Right lobe of liver (tissue), 6 donors: ENCODE measurements at places on chromosomes 7 and 10.
A peak's percentile ranks its signal among the peaks of the same experiment; 100 is the strongest.

DNA sequence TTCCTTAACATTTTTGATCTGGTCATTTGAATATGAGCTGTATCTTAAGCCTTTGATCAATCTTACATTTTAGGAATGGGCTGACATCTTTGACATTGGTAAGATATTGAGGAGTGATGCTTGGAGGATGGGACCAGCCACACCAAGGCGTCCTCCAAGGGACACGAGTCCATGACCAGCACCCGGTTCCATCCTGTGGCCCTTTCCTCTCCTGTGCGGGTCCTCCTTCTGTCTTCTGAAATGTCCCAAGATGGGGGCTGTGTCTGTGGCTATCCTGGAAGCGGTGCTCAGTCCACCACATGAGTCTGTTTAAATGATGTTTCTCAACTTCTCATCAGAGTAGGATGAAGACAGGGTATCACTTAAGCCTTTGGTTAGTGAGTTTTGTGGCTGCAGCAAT is 67.3 kb upstream of the SHH start:
- peak; percentile 16 for DNase-seq

- no peak for DNase-seq
Measured at GRCh38 chr7:151993977-151994676, 31.3 kb upstream of the GALNT11 start.

DNA sequence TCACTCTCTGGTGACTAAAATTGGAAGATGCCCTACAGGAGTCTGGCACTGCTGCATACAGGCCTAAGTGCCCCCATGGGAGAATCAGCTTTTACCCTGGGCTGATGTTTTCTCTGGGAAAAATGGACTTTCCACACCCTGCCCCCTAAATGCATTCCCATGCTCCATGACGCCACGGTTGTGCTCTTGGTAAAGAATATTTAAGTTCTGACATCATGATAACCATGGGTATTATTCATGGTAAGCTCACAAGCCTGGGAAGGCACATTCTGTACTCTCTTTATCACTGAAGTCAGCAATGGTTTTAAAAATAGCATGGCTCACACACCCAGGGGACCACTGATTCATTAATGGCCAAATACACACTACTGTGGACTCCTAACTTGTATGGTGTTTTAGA is 43.4 kb downstream of the HIPK2 start:
- DNase-seq, result no peak

GRCh38 chr10:125567529-125567928 is 115.4 kb downstream of the TEX36 start:
- no peak for DNase-seq

GRCh38 chr10:45144326-45145070 is 143.8 kb downstream of the ZNF22 start:
- no peak for DNase-seq

DNA sequence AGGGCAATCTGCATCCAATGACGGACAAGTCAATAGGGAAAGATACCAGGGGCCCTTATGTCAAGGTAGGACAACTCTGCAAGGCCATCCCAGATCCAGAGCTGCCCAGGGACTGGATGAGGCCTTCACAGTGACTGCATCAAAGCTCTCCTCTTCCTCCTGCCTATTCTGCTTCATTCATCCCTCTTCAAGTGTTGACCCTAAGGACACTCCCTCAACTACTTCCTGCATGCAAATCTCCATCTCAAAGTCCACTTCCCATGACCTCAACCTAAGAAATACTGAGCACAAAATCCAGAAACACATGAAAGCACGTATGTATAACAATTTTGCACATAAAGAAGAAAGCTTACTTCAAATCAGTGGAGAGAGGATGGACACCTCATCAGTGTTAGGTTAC is 182.3 kb downstream of the AVL9 start:
- DNase-seq, result no peak

- DNase-seq, result peak; percentile 96
Measured at GRCh38 chr7:103296901-103297836, at the start of gene PMPCB. TSS of gene PMPCB (plus strand) at chr7:103297435. CDS start at chr7:103297460, 25 bp downstream.

DNA sequence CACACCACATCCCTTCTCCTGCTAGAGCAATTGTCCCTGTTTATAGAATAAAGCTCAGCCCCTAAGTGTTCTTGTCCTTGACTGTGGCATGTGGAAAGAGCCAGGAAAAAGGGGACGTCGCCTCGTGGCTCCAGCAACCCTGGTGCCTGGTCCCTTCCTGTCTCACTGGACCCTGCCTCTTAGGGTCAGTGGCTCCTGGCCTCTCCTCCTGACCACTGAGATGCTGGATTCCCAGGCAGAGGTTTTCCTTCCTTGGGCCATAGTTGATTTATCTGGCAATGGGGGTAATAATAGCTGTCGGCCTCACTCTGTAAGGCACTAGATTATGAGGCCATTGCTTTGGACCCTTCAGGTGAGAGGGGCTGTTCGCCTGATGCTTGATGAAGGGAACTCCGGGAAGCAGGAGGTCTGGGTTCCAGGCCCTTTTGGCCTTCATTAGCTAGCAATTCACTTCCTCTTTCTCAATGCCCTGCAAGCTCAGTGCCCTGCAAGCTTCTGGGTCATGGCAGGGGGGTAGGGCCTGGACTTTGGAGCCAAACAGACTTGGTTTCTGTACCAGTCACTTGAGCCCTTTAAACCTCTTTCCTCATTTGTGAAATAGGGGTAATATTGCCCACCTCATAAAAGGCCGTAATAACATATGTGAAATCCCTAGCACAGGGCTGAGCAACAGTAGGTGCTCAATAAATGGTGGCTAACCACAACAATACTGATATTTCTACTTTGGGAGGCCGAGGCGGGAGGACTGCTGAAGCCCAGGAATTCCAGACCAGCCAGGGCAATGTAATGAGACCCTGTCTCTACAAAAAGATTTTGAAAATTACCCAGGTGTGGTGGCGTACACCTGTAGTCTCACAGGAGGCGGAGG is 1.1 kb downstream of the ASL start:
- peak; percentile 86 for DNase-seq

- DNase-seq, result no peak
Measured at GRCh38 chr7:93817004-93817403, 73.5 kb downstream of the TFPI2 start.

DNA sequence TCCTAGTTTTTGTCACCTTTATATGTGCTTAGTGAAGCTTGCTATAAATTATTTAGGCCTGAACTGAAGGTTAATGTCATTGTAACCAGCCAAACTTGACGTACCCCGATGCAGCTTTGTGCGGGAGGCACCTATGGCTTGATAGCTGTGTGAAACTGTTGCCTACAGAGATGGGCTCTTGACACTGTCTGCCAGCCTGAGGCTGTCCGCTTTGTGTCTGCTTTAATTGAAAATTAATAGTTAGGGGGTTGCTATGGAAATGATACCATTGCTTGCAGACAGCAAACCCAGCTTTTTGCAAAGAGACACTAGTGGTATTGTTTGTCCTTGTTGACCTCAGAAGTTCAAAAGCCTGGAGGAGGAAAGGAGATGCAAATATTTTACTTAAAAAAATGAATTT is 2.1 kb upstream of the FOXP2 start:
- no peak for DNase-seq

- DNase-seq, result no peak
Measured at GRCh38 chr10:56912043-56912442, 551.0 kb upstream of the ZWINT start.

GRCh38 chr7:40763319-40764287 is 628.8 kb downstream of the SUGCT start:
- DNase-seq, result no peak

DNA sequence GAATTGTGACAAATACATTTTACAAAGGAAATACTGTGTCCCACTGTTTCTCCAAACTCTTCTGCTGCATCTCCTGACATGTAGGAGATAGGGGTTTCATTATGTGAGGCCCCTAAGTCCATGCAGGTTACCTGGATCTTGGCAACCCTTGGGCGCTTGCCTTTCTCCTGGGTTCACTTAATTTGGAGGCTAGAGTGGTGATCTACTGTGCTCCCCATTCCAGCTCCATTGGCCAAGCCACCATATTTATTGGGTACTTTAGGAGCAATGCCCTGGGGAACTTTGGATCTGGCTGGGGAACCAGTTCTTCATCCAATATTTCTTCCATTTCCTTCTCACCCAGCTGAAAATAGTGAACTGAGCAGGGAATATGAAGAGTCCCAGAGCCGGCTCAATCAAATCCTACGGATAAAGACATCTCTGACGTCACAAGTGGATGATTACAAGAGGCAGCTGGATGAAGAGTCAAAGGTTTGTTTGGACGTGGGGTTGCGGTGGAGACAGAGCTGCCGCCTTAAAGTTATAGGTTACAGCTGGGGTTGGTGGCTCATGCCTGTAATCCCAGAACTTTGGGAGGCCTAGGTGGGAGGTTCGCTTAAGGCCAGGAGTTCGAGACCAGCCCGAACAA is 18.5 kb downstream of the MYH16 start:
- no peak for DNase-seq

GRCh38 chr7:135672560-135673359 is 10.4 kb downstream of the STMP1 start:
- no peak for DNase-seq

- no peak for DNase-seq
Measured at GRCh38 chr7:55247428-55247827, 117.7 kb upstream of the LANCL2 start.

DNA sequence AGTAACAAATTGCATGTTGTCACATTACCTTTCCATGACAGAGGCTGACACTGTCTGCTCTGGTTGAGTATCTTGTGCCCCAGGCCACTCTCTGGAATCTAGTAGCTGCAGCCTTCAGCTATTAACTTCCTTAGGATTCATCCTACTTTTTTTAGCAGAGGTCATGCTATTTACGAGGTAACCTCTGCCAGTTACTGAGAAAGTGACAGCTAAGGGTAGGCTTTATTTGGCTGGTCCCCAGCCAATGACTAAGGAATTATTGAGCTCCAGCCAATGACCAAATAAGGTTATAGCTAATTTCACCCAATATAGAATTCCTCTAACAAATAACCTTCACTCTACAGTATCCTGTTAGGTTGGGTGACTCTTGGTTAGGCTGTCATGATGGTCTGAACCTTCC is 1361.7 kb downstream of the XPNPEP1 start:
- no peak for DNase-seq

DNA sequence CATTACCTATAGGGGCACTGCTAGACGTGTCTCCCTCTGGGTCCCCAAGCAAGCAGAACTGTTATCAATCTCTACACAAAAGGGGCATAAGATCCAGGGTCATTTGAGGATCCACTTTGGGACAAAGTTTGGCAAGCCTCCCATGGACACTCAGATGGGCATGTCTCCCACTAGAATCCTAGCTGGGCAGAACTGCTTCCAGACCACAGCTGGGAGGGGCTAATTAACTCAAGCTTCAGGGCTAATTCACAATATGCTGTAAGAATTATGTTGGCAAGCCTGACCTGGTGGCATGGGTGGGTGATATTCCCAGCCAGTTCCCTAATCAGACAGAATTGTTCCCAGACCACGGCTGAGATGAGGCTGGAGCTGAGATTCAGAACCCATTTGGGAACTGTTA is 738.4 kb upstream of the FZD8 start:
- DNase-seq, result no peak

GRCh38 chr10:97037365-97038361 is 148.1 kb downstream of the SLIT1 start:
- peak; percentile 72 for DNase-seq

- peak; percentile 63 for DNase-seq
Measured at GRCh38 chr7:128092221-128092620, 61.0 kb upstream of the LRRC4 start.

- no peak for DNase-seq
Measured at GRCh38 chr7:26782501-26782900, 81.9 kb downstream of the SKAP2 start.
